ENCODE measurements at places on chromosomes 13 and 19.
A peak's percentile ranks its signal among the peaks of the same experiment; 100 is the strongest.

DNA sequence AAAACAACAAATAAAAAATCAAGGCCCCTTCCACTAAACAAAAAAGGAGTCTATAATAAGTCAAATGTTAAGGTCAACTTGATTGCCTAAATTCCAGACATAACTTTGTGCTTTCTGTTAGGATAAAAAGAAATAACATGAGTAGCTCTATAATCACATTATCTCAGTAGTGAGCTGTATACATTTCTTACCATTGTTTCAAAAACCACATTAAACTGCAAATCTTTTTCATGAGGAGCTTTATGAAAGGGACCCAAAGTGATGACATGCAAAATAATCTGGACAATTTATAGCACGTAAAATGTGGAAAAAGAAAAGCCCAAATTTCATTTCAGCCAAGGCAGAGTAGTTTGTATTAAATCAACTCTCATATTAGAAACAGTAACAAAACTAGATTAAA is 269.2 kb downstream of the KLF12 start:
- peak; percentile 24 for DNase-seq

- peak; percentile 69 for DNase-seq
These were observed 9.1 kb downstream of the SPACA6 start for GRCh38 chr19:51702103-51702824.

GRCh38 chr13:48590141-48590901 is 57.4 kb upstream of the RCBTB2 start:
- DNase-seq, result no peak

DNA sequence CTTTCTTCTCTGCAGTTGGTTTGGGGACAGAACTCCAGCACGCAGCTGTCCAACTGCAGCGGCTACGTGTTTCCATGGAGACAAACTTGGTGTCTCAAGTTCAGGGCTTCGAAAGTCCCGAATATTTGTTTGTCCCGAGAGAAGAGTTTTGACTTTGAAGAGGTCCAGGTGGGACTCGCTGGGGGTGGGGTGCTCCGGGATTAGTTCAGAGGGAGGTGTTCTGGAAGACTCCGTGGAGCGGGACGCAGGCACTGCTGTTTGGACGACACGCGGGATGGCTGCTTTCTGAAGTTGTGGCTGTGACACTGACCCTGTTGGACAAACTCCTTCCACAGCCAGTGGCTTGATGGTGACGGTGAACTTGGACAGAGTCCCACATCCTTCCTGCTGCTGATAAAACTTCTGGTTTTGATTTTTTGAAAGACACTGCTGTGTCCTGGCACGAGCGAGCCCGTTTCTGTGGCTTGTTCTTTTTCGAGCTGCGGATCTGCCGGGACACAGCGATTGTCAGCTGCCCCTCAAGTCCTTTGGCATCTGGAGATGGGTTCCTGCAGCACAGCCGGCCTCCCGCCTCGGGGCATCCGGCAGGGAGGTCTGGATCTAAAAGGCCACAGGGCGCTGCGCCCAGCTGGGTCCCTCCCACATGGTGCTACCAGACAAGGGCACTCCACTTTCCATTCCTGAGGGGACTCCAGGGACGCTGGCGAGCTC is 15.9 kb upstream of the RANBP3 start:
- DNase-seq, result peak; percentile 28
